ENCODE measurements at places on chromosomes 2 and 18.

DNA sequence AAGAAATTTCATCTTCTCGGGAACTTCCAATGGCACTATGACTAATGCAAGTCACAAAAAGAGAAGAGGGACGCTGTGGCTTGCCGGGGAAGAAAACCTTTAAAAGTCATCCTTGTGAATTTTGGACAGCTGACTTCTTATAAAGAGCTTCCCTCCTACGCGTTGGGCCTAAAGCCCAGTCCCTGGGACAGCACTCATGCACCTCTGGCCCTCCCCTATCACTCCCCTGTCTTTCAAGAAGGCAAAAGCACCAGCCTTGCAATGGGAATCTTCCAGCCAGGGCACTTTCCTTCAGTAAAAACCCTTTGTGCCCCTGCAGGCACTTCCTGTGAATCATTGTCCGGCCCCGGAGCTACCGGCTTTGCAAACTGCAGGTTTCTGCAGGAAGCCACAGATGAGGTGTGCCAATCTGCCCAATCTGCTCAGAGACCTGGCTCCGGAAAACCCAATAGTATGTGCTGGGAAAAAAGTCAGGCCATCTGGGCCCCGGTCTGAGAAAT is 7.1 kb downstream of the MREG start:
- peak; percentile 43 for DNase-seq

DNA sequence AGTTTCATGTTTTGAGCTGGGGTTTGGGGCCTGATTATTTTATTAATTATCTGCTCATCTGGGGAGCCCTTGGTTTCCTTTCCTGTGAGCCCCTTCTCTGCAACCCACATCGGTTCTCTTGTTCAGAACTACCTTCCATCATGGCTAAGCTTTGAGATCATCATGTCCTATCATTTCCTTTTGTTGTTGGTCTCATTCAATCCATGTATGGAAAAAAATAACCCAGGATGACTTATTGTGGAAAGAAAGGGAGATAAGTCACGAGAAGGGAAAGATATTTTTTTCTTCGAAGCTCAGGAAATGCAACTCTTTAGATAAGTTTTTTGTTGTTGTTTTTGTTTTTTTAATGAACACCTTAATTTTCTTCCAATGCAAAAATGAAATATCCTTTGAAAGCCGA is 43.7 kb downstream of the EHD3 start:
- no peak for DNase-seq

- DNase-seq, result no peak
These were observed 361.4 kb downstream of the ALK start for GRCh38 chr2:29560030-29560429.

DNA sequence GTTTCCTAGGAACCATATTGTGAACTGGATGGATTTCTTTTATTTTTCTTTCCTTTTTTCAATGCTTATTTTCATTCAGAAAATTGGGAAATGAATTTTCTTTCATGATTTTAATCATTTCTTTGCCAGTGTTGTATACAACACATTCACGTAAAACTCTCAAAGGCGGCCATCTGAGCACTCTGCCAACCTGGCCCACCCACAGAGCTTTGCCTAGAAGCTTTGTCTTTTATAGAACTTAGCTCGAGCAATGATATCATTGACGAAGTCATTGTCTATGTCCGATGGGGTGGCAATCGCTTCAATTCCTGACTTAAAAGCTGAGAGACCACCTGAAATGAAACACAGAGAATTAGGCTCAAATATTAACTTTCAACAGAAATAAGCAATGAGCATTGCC is 13.3 kb downstream of the LYG2 start:
- no peak for DNase-seq

GRCh38 chr2:215917953-215918620 is 95.3 kb downstream of the MREG start:
- DNase-seq, result no peak

DNA sequence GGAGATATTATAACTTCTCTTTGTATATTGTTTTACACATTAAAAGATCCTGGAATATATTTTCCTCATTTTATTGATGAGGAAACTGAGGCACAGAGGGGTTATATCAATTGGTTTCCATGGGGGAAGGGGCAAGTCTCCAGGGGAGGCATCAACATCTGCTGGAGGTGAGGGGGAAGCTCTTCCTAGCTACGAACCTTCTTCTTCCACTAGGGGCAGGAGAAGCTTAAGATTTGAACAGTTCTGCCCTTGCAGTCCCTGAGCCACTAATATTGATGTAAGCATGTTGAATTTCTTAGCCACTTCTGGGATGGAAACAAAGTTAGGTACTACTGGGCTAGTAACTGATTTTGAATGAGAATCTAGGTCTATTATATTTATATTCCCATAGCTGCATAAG is 140.1 kb upstream of the AQP4 start:
- DNase-seq, result no peak

DNA sequence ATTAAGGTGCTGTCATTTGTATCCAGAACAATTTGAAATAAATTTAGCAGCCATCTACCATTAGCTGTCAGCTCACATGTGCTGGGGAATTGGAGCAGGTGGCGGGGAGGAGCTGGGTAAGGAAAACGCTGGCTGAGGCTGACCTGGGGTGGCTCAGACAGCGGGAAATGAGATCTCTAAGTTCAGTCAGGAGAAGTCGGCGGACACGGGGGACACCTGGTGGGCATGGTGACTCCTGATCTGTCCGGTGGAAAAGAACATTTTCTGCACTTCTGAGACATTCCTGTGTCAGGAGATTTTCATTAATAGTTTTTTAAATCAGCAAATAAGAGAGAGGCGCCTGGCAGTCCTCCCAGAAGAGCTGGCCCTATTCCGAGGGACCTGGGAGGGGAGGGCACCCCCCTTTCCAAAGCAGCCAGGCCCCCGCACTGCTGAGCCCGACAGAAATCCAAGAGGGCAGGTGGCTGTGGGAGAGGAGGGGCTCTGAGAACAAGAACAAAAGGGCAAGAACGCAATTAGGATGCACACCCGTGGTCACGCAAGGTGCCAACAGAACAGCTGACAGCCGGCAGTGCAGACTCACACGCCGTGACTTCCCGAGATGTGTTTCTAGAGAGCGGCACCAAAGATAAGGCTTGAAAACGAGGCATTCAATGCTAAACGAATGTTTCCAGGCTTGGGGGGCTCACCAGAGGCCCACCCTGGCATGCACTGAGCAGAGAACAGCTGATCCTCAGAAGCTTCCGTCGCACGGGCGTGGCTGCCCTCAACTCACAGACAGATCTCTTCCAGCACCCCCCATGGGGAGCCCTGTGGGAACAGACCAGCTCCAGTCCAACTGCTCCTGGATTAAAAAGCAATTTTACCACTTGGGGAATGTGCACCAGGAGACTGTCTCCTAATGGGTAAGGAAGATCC is 26.4 kb downstream of the SLC66A2 start:
- DNase-seq, result no peak

GRCh38 chr2:207813221-207813916 is 43.7 kb upstream of the FZD5 start:
- no peak for DNase-seq

DNA sequence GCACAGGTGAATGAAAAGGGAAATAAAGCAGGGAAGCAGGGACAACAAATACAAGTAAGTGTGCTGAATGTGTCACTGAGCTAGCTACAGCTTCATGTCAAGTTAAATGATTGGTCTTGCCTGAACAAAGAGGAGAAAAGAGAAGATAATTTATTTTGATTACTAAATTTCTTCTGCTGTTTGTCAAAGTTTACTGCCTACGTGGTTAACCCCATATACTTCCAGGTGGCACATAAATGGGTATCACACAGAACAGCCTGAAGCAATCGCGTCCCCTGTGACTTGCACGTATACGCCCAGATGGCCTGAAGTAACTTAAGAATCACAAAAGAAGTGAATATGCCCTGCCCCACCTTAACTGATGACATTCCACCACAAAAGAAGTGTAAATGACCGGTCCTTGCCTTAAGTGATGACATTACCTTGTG is 434.2 kb downstream of the LRRTM4 start:
- DNase-seq, result no peak

DNA sequence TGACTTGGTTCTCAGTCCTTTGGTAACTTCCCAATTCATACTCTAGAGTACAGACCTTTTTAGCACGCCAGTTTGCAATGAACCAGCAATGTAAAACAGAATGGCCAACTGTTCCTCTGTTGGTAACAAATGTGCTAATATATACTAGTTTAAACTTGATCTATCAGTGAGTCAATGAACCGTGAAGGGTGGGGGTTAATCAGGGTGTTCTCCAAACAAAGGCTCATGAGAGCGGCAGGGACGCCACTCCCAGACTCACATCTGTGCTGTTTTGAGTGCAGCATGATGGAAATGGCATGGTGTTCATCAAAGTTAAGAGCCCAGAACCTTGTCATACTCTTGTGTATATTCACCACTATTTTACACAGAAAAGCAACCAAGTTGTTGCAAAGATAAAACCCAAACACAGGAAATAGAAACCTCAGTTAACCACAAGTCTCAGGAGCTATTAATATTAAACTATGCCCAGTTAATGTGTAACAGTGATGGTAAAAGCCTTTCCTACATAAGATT is 70.3 kb downstream of the CERKL start:
- DNase-seq, result no peak

- no peak for DNase-seq
These were observed 1432.1 kb upstream of the CDH2 start for GRCh38 chr18:29608982-29609381.

DNA sequence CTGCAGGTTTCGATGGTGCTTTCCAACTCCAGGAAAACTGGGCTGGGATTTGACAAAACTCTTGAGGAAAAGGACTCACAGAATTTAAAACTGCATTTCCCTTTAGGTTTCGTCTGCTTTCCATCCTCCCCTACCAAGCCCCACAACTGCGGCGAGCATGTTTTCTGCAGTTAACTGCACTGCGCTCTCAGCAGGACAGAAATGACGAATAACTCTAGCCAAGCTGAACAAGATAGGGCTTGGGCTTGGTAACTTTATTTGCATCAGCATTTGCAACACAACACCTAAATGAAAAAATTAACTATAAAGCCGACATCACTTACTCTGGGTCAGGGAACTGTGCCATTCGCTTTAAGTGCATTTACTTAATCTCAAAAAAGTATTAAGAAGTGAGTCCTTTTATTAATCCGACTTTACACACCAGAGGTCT is 669 bp upstream of the PIKFYVE start:
- peak; percentile 27 for DNase-seq

DNA sequence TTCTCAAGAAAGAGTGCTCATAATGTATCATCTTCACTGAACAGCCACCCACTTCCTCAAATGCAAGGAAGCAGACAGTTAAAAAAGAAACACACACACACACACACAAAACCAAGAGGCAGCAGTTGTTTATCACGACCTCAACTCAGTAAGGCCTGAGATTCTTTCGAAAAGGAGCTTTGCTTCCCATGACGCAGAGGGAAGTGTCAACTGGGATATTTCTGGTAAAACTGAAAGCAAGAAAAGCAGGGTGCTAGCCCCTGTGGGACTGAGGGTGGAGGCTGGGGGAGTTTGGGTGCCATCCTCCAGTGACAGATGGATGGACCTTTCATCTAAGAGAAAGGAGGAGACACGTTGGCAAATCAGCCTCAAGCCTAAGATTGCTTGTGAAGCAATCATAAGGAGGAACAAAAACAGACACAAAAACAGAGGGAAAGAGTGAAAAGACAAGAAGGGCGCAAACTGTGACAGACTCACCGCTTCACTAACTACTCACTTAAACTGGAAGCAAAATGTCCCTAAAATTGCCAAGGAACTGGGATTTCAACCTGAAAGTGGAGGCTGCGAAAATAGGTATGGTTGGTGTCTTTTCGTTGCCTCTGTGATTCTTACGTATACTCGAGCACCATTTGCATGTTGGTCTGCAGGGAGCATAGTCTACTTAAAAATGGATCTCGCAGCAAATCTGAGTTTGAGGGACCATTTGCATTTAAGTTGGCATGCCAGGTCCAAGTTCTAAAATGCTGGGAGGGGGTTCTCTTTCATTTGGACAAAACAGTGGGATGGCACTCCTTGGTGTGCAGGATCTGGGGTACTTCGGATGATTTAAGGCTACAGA is at the start of gene ARHGAP25:
Gene ARHGAP25 (plus strand): TSS at position 124 of the 838 bp plus-strand sequence. CDS start 389 bp downstream, at position 513.
- DNase-seq, result peak; percentile 50

DNA sequence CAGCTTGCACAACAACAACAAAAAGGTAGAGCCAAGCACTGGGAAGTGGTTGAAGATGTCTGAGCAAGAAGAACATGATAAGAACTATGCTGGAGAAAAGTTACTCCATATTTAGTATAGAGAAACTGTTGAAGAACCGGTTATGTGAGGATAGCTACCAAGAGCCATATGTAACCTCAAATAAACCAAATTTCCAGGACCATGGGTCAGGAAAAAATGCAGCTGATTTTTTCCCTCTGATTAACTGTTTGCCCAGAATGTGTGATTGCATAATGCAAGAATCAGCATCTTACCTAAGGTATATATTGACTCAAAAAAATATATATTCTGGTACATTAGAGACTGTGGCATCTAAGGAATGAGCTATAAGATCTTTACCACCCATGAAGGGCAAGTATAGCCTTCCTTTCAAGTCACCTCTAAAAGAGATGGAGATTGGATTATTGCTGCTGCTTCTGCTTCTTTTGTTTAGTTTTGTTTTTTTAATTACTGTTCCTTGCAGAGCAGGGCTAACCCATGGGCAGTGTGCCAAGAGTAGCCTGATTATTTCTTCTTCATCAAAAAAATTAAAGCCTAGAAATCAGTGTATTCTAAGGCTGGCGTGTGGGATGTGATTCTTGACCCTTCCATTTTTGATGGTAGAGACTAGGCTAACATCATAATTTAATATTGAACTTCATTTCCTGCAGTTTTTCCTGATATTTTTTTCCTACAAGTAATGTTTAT is 76.9 kb upstream of the MAP3K20 start:
- DNase-seq, result no peak

- DNase-seq, result no peak
These were observed 3031.0 kb upstream of the TEKT4 start for GRCh38 chr2:91839904-91840868.

- no peak for DNase-seq
These were observed 47.9 kb upstream of the MAPRE2 start for GRCh38 chr18:34993289-34993688.

- DNase-seq, result no peak
These were observed 794.9 kb upstream of the ACVR2A start for GRCh38 chr2:147049957-147050356.

- DNase-seq, result no peak
These were observed 78.8 kb upstream of the LCLAT1 start for GRCh38 chr2:30368258-30368657.

GRCh38 chr2:208134928-208135586 is 5.4 kb upstream of the CRYGC start:
- DNase-seq, result no peak

Data from activated T-cell treated with anti-CD3 and anti-CD28 coated beads for 48 hours (primary cell).